Natural killer cell treated with Interleukin-12 subunit alpha and Interleukin-12 subunit beta and Interleukin-15 and Interleukin-18, amount 100 ng/mL, for 72 hours (primary cell): ENCODE measurements at places on chromosomes 6 and 20. TPM values are rescaled to one million over a fixed set of nuclear protein-coding genes. Genes with fewer than 3 reads are reported as not detected.

The AVP gene
- total RNA-seq, result not detected

The LINC00237 gene
- total RNA-seq, result not detected

The TPD52L2 gene
- total RNA-seq, result 48.8 TPM

The LY6G5B gene
- 37.9 TPM for total RNA-seq

The HMGCLL1 gene
- total RNA-seq, result not detected

The OR12D3 gene
- total RNA-seq, result not detected

The PTK7 gene
- total RNA-seq, result 1.2 TPM

The SRPK1 gene
- 70.6 TPM for total RNA-seq

DNA sequence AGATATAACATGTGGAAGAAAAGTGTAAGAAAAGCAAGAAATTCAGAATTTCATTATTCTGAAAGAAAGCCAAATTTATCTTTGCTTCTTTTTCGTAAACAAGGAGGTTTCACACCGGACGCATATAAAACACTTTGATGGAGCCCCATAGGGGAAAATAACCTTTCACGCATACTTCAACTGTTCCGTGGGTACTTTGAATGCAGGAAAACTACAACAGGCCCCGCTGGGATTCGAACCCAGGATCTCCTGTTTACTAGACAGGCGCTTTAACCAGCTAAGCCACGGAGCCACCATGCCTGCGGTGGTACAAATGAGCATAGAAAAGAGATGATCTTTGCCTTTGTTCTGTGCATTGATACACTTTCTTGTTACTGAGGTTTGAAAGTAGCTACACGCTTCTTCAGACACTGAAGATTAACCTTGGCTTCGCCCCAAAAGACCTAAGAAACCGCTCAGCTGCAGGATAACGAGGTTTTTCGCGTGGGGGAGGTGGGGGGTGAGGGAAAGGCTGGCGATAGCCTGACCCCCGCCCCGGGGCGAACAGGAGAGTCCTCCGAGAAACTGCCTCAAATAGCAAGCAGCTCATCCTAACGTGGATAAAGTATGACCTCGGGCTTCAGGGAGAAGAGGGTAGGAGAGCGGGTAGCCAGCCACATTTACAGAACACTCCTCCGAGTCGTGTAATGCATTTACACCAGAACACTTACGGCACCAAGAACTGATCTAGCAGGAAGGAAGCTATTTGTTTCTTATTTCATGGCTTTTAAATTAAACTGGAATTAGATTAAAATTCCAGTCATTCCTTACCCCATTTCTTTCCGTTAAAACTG is 5.3 kb upstream of the HMGN4 start:
- DNase-seq, result peak; percentile 89
- H3K27me3 ChIP-seq, result no peaks in the 10 kb centered on the region
- peak overlapping the region; percentile 99 for H3K4me3 ChIP-seq
- no peaks in the 10 kb centered on the region for H3K36me3 ChIP-seq
- H3K27ac ChIP-seq, result peak overlapping the region; percentile 95

GRCh38 chr6:11185204-11185842 is 47.1 kb downstream of the NEDD9 start:
- peaks cover 16% of the 10 kb centered on the region for H3K4me1 ChIP-seq
- H3K27me3 ChIP-seq, result no peaks in the 10 kb centered on the region
- peaks cover 56% of the 10 kb centered on the region for H3K36me3 ChIP-seq
- H3K27ac ChIP-seq, result no peak overlapping the region
- DNase-seq, result no peak
- no peak overlapping the region for H3K4me3 ChIP-seq

DNA sequence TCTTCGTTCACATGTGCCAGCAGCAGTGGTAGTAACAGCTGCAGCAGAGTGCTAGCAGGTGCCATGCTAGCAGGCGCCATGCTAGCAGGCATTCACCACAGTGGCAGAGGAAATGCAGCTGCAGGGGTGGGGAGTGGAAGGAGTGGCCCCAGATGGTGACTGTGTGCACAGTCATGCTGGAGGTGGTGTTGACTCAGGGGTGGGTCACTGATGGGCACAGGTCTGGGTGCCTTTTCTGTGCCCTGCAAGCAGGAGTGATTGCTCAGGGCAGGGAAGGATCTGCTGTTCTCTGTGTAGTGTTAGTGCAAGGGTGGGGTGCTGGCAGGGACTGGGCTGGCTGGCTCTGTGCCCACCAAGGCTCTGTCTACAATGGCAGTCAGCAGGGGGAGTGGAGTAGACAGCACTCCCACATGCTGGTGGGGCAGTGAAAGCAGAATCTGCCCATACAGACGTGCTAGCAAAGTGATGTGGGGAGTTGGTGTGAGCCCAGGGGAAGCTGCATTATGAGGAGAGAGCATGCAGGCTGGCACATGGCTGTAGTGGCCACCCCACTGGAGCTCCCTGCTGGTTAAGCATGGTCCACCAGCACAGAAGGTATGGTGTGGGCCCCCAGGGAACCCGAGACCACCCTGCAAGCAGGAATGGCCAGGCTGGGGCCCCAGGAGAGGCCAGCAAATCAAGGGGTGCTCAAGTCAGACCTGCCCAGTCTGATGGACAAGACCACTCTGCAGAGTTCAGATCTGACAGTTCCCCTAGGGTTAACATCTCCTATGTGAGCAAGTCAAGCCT is 11.4 kb upstream of the TSPYL4 start:
- H3K27me3 ChIP-seq, result no peaks in the 10 kb centered on the region
- peaks cover 5% of the 10 kb centered on the region for H3K4me1 ChIP-seq
- no peak for DNase-seq
- H3K36me3 ChIP-seq, result peaks cover 27% of the 10 kb centered on the region

- peaks cover 14% of the 10 kb centered on the region for H3K36me3 ChIP-seq
- H3K4me1 ChIP-seq, result no peaks in the 10 kb centered on the region
- H3K27ac ChIP-seq, result no peak overlapping the region
- DNase-seq, result no peak
- no peak overlapping the region for H3K4me3 ChIP-seq
These were observed 18.7 kb downstream of the ZNF391 start for GRCh38 chr6:27407153-27407814.

DNA sequence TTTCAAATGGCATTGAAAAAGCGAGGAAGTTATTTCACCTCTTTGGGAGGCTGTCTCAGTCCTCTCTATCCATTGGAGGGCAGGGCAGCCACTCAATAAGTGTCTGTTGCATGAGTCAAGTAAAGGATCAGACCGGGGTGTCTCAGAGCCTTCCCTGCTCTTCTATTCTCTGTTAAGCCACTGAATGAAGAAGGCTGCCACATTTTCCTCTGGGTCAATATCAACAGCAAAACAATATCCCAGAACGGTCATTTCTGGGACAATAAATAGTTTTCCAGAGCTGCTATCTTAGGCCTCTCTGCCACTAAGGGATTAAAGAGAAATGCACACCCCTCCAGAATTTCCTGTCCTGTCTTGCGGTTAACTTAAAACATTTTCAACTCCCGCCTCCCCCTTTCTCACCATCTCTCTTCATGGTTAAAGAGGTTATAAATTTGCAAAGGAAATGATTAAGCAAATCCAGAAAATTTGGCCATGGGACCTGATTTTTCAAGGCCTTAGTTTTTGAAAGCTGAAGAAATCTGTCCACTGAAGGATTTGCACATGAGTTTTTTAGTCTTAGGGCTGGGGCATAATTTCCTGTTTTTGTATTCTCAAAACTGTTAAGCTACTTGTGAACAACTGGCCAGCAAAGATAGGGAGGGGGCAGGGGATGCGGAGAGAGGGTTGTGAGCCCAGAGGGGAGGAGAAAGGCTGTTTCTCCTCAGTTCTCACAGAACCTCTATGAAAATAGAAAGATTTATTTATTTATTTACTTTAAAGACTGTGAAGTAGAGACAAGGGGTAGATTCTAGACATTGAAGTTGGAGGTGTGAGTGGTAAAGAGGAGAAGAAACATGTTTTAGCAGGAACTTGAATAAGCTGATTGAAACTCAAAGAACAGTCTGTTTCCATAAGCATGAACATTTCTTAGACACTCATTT is 135.7 kb downstream of the BCAS1 start:
- peaks cover 51% of the 10 kb centered on the region for H3K4me1 ChIP-seq
- peak; percentile 72 for DNase-seq
- peak overlapping the region; percentile 98 for H3K27ac ChIP-seq
- no peaks in the 10 kb centered on the region for H3K27me3 ChIP-seq

- no peak for DNase-seq
- H3K36me3 ChIP-seq, result no peaks in the 10 kb centered on the region
- no peak overlapping the region for H3K27ac ChIP-seq
- H3K4me1 ChIP-seq, result peaks cover 3% of the 10 kb centered on the region
- H3K27me3 ChIP-seq, result peaks cover 28% of the 10 kb centered on the region
These were observed 36.1 kb downstream of the MDFI start for GRCh38 chr6:41674231-41675000.

DNA sequence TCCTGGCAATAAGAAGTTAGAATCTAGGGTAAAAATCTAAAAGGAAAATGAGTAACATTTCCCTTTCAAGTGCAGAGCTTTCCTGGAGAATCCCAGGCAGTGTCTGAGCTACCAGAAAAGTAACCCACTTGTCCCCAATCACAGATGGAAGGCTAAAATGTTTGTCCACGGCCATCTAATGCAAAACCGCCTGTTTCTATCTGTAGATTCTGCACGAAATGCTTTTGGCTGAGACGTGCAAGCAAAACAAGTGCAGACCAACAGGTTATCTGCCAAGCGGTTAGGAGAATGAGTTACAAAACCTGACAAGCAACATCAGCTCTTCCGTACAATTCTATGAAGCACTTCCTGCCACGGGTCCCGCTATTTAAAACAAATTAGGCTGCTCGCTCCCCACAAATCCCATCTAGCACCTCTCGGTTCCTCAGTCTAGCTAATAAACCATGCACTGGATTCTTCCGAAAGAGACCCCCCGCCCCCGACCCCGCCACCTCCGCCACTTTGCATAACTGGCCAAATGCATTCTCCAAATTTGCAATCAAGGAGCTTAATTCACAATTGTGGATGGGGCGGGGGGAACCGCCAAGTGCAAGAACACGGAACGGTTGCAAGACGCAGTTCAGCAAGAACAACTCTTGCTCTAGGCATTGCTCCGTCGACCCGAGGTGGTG is 1.4 kb downstream of the ELOVL5 start:
- no peak for DNase-seq
- peak overlapping the region; percentile 94 for H3K4me3 ChIP-seq
- peaks cover 53% of the 10 kb centered on the region for H3K4me1 ChIP-seq

DNA sequence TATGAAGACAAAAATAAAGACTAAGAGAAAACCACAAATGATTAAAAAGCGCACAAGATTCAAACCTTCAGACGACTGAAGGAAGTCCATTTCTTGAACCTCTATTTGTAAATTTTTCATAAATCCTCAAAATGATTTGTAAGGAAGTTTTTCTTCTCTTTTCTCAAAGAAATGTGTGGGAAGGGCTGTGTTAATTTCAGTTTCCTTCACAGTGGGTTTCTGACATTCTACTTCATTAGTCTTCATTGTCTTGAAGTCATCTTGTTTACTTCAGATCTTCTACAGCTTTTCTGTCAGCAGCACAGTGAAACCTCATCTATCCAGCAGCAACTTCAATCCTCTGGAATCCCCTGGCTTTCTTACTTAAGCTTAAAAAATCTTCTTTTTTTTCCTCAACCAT is 87.6 kb upstream of the MYLIP start:
- H3K27me3 ChIP-seq, result peaks cover 3% of the 10 kb centered on the region
- H3K4me1 ChIP-seq, result no peaks in the 10 kb centered on the region
- DNase-seq, result no peak

DNA sequence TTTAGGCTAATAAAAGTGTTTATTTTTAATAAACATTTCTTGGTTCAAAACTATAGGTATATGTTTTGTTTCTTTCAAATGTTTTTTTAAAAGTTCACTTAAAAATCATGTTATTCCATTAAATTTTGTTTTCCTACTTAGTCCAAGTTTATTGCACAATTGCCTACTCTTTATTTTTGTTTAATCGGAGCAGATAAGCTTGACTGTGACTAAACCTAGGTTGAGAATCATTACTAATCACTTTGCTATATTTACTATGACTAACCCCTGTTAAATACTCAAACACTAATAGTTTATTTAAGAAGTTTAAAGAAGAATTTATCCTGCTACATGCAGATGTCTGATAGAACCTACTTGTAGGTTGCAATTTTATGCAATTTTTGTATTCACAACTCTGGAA is 18.8 kb downstream of the MAP3K4 start:
- H3K36me3 ChIP-seq, result peaks cover 6% of the 10 kb centered on the region
- no peak overlapping the region for H3K4me3 ChIP-seq
- no peak for DNase-seq
- no peaks in the 10 kb centered on the region for H3K27me3 ChIP-seq
- H3K27ac ChIP-seq, result no peak overlapping the region

DNA sequence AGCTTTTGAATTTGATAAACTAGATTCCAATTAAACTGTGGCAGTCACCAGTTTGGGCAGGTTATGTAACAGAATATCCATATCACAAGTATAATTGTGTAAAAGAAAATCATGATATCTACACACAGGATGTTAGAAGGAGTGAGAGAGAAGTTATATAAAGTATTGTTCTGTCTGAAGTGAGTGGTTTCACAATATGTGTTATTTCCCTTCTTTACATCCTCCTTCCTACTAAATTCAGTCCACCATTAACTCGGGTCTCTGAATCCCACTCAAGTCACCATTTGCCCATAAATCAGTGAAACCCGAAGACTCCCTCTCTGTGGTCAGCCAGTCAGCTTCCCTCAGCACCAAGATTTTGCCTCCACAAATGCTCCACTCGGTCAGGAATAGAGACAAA is 796 bp downstream of the HLA-DQB1 start:
- no peak for DNase-seq
- H3K36me3 ChIP-seq, result peaks cover 14% of the 10 kb centered on the region
- peaks cover 55% of the 10 kb centered on the region for H3K4me1 ChIP-seq
- H3K27me3 ChIP-seq, result peaks cover 9% of the 10 kb centered on the region
- H3K27ac ChIP-seq, result peak overlapping the region; percentile 82

- DNase-seq, result no peak
- H3K4me3 ChIP-seq, result no peak overlapping the region
- no peaks in the 10 kb centered on the region for H3K4me1 ChIP-seq
These were observed 18.5 kb downstream of the NOX3 start for GRCh38 chr6:155436981-155437749.

- H3K27me3 ChIP-seq, result no peaks in the 10 kb centered on the region
- H3K27ac ChIP-seq, result peak overlapping the region; percentile 99
- peak overlapping the region; percentile 92 for H3K4me3 ChIP-seq
- DNase-seq, result no peak
- peaks cover 43% of the 10 kb centered on the region for H3K4me1 ChIP-seq
These were observed 2.3 kb downstream of the CDC25B start for GRCh38 chr20:3798373-3798768.

DNA sequence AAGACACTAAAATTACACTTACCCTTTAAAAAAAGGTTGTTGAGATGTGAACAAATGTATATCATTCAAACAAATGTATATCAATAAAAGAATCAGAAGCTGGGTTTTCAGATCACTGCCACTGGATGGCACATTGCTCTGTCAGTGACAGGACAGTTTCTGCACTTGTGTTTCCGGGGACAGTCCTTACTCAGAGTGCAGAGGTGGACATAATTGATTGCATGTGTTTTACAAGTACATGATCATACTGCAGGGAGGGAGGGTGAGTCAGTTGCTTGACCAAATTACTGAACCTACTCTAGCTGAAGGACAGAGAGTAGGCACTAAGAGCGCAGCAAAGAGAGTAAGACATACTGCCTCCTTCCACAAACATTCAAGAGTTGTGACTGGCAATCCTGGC is 302.3 kb downstream of the TENT5A start:
- no peak overlapping the region for H3K27ac ChIP-seq
- no peak for DNase-seq
- no peaks in the 10 kb centered on the region for H3K4me1 ChIP-seq
- H3K27me3 ChIP-seq, result no peaks in the 10 kb centered on the region

- peaks cover 6% of the 10 kb centered on the region for H3K4me1 ChIP-seq
- no peak overlapping the region for H3K4me3 ChIP-seq
- no peak for DNase-seq
- H3K27me3 ChIP-seq, result peaks cover 20% of the 10 kb centered on the region
These were observed 677.6 kb downstream of the KIF16B start for GRCh38 chr20:15895560-15896084.

GRCh38 chr20:23584434-23585199 is 16.3 kb upstream of the CST9L start:
- H3K4me3 ChIP-seq, result no peak overlapping the region
- H3K4me1 ChIP-seq, result peaks cover 6% of the 10 kb centered on the region

- no peak overlapping the region for H3K27ac ChIP-seq
- no peaks in the 10 kb centered on the region for H3K4me1 ChIP-seq
- no peak for DNase-seq
These were observed 167.9 kb downstream of the HAO1 start for GRCh38 chr20:7772371-7772770.
